ENCODE measurements at places on chromosomes 16 and 17. TPM values are rescaled to one million over a fixed set of nuclear protein-coding genes. Genes with fewer than 3 reads are reported as not detected.

Gene GRB2
- 44.2 TPM for polyA plus RNA-seq

Gene DNAAF8
- 0.58 TPM for polyA plus RNA-seq

Gene CNGB1
- polyA plus RNA-seq = not detected

Gene CD300E
- not detected for polyA plus RNA-seq

Gene CASKIN1
- 1.2 TPM for polyA plus RNA-seq

Gene TSPAN10
- 0.83 TPM for polyA plus RNA-seq

Gene BICDL2
- polyA plus RNA-seq = 7.3 TPM

Gene ZNF469
- 0.30 TPM for polyA plus RNA-seq

Gene ETV4
- polyA plus RNA-seq = 95.8 TPM

Gene SLC13A2
- polyA plus RNA-seq = not detected

Gene C17orf67
- polyA plus RNA-seq = 0.67 TPM

Gene GJD3
- polyA plus RNA-seq = 0.58 TPM

Gene WNK4
- 0.86 TPM for polyA plus RNA-seq

Gene STH
- polyA plus RNA-seq = not detected

Gene JPH3
- 10.3 TPM for polyA plus RNA-seq

Gene CACNB1
- polyA plus RNA-seq = 10.6 TPM

Gene DOK4
- 29.5 TPM for polyA plus RNA-seq

Gene ZNF19
- polyA plus RNA-seq = 1.1 TPM

Gene NOD2
- polyA plus RNA-seq = 0.42 TPM

Gene EVI2B
- not detected for polyA plus RNA-seq

Gene DHRS7C
- not detected for polyA plus RNA-seq

Gene ARL5C
- polyA plus RNA-seq = not detected

Gene GGT6
- 0.18 TPM for polyA plus RNA-seq

Gene DPEP3
- polyA plus RNA-seq = 12.7 TPM

Gene IGF2BP1
- 92.2 TPM for polyA plus RNA-seq

Gene KRTAP2-3
- not detected for polyA plus RNA-seq

Gene OR4D1
- polyA plus RNA-seq = 0.39 TPM

Gene KCNH4
- 0.44 TPM for polyA plus RNA-seq

Gene HASPIN
- 12.0 TPM for polyA plus RNA-seq

Gene RHBDF2
- 27.9 TPM for polyA plus RNA-seq

Gene NPW
- polyA plus RNA-seq = 4.0 TPM
